ENCODE measurements at places on chromosomes 11 and 22. TPM values are rescaled to one million over a fixed set of nuclear protein-coding genes. Genes with fewer than 3 reads are reported as not detected.

KCTD14 gene
- 0.89 TPM for total RNA-seq

- H3K36me3 ChIP-seq, result no peaks in the 10 kb centered on the region
- DNase-seq, result peak; percentile 77
- no peaks in the 10 kb centered on the region for H3K27me3 ChIP-seq
- no peak overlapping the region for H3K27ac ChIP-seq
- H3K4me1 ChIP-seq, result no peaks in the 10 kb centered on the region
Observed at GRCh38 chr11:93059117-93059957, 89.9 kb downstream of the MTNR1B start.

DNA sequence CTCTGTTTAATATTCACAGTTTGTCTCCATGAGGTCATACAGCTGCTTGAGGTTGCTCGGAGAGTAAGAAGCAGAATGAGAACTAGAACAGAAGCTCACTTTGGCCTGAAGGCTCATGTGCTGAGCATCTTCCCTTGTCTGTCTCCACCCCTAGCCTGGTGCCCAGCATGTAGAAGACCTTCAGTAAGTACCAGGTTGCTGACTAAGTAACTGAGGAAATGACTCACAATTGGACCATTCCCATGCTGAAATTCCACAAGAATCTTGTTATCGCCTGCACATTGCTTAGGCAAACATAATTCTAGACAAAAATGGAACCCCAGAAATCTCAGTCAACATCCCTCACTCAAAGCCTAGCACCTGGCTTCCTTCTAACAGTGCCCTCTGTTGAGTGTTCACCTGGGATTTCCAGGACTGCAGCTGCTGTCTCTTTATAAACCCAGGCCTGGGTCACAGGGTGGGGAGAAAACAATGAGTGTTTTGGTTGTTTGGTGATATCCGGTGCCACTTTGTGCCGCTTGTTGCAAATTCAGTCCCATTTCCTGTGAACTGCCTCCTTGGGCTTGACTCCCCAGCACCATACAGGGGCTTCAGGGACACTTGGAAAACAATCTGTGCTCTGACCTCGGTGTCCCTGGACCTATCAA lies 406.8 kb downstream of the ETS1 start:
- DNase-seq, result no peak
- H3K27ac ChIP-seq, result no peak overlapping the region
- no peaks in the 10 kb centered on the region for H3K36me3 ChIP-seq
- H3K4me3 ChIP-seq, result no peak overlapping the region
- H3K4me1 ChIP-seq, result peaks cover 7% of the 10 kb centered on the region

DNA sequence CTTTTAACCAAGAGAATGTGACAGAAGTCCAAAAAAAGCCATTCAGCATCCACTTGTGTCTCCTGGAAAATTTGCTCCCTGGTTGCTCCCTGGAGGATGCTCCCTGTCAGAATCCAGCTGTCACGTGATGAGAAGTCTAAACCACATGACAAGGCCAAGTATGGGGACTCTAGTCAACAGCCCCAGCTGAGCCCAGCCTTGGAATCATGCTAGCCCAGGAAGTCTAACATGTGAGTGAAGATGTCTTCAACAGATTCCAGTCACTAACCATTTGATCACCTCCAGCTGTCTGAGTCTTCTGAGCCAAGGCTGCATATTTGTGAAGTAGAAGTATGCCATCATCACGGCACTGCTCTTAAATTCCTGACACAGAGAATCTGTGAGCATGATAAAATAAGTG lies 4.2 kb downstream of the OR56B4 start:
- no peak overlapping the region for H3K4me3 ChIP-seq
- no peak overlapping the region for H3K27ac ChIP-seq
- no peaks in the 10 kb centered on the region for H3K4me1 ChIP-seq
- no peaks in the 10 kb centered on the region for H3K27me3 ChIP-seq
- no peaks in the 10 kb centered on the region for H3K36me3 ChIP-seq

DNA sequence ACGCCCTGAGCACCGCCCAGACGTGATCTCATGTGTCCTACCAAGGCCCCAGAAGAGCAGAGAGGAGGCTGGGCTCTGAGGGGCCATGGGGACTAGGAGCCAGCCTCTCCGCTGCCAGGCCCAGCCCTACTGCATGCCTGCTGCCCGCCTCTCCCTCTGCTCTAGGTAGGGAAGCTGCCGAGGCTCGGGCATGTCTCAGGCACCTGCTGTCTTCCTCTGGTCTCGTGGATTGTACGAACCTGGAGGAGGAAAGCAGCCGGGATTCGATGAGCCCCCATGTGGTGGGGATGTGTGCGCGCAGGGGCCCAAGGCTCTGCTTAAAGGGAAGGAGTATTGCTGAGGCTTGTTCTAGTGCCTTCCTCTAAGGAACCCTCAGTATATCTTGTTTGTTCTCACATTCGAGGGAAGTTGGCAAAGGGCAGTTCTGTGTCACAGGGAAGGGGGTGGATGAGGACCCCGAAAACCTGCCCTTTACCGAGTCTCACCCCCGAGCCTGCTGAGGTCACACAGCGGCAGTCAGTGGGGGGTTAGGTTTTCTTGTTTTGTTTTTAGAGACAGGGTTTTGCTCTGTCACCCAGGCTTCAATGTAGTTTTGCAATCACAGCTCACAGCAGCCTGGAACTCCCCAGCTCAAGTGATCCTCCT lies 21.2 kb downstream of the DAGLA start:
- DNase-seq, result peak; percentile 46
- peak overlapping the region; percentile 67 for H3K27ac ChIP-seq
- peaks cover 3% of the 10 kb centered on the region for H3K27me3 ChIP-seq
- H3K36me3 ChIP-seq, result peaks cover 2% of the 10 kb centered on the region
- peaks cover 63% of the 10 kb centered on the region for H3K4me1 ChIP-seq

NAALAD2 gene
- total RNA-seq, result 5.5 TPM

- H3K27ac ChIP-seq, result peak overlapping the region; percentile 53
- no peaks in the 10 kb centered on the region for H3K36me3 ChIP-seq
- H3K27me3 ChIP-seq, result no peaks in the 10 kb centered on the region
- no peak for DNase-seq
- H3K4me1 ChIP-seq, result no peaks in the 10 kb centered on the region
Observed at GRCh38 chr11:35293035-35293434, 126.3 kb downstream of the SLC1A2 start.

All from muscle of leg (tissue), 16 donors.